ENCODE measurements at places on chromosomes 2 and 18. TPM values are rescaled to one million over a fixed set of nuclear protein-coding genes. Genes with fewer than 3 reads are reported as not detected.

DNA sequence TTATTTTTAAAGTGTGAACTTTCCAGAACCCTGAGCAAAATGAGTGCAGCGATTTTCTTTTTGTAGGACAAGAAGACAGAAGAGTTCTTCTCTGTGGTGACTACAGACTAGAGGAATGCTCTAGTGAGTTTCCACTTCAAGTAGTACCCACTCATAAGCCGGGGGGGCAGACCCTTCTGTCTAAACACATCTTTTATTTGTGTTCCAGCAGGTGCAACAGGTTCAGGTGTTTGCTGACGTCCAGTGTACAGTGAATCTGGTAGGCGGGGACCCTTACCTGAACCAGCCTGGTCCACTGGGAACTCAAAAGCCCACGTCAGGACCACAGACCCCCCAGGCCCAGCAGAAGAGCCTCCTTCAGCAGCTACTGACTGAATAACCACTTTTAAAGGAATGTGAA is 25.2 kb downstream of the PTRHD1 start:
- H3K36me3 ChIP-seq = peaks cover 69% of the 10 kb centered on the region
- no peak for DNase-seq
- H3K4me3 ChIP-seq = no peak overlapping the region

GRCh38 chr2:57490741-57491140 is 555.9 kb upstream of the VRK2 start:
- H3K27me3 ChIP-seq = no peaks in the 10 kb centered on the region
- DNase-seq = no peak
- no peak overlapping the region for H3K4me3 ChIP-seq
- no peaks in the 10 kb centered on the region for H3K4me1 ChIP-seq
- H3K27ac ChIP-seq = no peak overlapping the region

GRCh38 chr2:83364264-83364663 is 1094.8 kb downstream of the SUCLG1 start:
- no peaks in the 10 kb centered on the region for H3K4me1 ChIP-seq
- H3K27ac ChIP-seq = no peak overlapping the region
- no peak overlapping the region for H3K4me3 ChIP-seq
- no peaks in the 10 kb centered on the region for H3K27me3 ChIP-seq
- no peak for DNase-seq

- no peaks in the 10 kb centered on the region for H3K27me3 ChIP-seq
- DNase-seq = peak; percentile 50
- H3K4me3 ChIP-seq = no peak overlapping the region
- no peak overlapping the region for H3K27ac ChIP-seq
- H3K36me3 ChIP-seq = no peaks in the 10 kb centered on the region
Observed at GRCh38 chr2:141440072-141440635, 690.7 kb downstream of the LRP1B start.

- DNase-seq = no peak
- H3K27ac ChIP-seq = no peak overlapping the region
- no peaks in the 10 kb centered on the region for H3K36me3 ChIP-seq
- H3K4me1 ChIP-seq = no peaks in the 10 kb centered on the region
- no peaks in the 10 kb centered on the region for H3K27me3 ChIP-seq
Observed at GRCh38 chr2:168062054-168062453, 185.3 kb downstream of the STK39 start.

GRCh38 chr18:63949068-63949737 is at the start of gene HMSD:
Gene HMSD (plus strand): TSS chr18:63949301. CDS start chr18:63953456, 4,155 bp downstream.
- peak; percentile 76 for DNase-seq
- H3K4me1 ChIP-seq = no peaks in the 10 kb centered on the region
- no peaks in the 10 kb centered on the region for H3K27me3 ChIP-seq
- H3K4me3 ChIP-seq = peak within 1 kb of the TSS; percentile 39

GRCh38 chr2:10242451-10242850 is 60.3 kb upstream of the HPCAL1 start:
- H3K27ac ChIP-seq = no peak overlapping the region
- no peak for DNase-seq
- no peaks in the 10 kb centered on the region for H3K36me3 ChIP-seq
- no peaks in the 10 kb centered on the region for H3K4me1 ChIP-seq
- H3K4me3 ChIP-seq = no peak overlapping the region
- no peaks in the 10 kb centered on the region for H3K27me3 ChIP-seq

DNA sequence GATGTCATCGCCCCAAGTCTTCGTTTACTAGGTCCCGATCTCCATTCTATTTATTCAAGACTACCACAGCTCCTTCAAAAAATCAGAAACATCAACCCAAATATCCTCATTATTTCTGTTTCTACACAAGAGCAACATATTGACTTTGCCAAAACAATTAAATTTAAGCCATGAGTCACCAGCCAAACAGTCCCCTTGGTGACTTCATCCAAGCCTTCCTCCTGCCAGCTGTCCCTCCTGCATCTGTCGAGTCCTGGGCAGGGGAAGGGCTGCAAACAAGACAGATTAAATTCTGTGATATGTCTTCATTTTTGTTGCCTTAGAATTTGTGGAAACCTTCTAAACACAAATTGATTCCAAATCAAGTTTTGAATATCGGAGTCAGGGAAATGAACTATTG is 110.3 kb downstream of the SP3 start:
- H3K27ac ChIP-seq = no peak overlapping the region
- no peaks in the 10 kb centered on the region for H3K27me3 ChIP-seq
- DNase-seq = peak; percentile 26
- H3K36me3 ChIP-seq = no peaks in the 10 kb centered on the region

GRCh38 chr2:29082804-29083495 is 8.6 kb upstream of the PCARE start:
- H3K27ac ChIP-seq = no peak overlapping the region
- no peak for DNase-seq
- no peaks in the 10 kb centered on the region for H3K36me3 ChIP-seq

Gene PXDN
- total RNA-seq = 22.3 TPM

Gene LTBP1
- total RNA-seq = 63.4 TPM

Gene ANTXR1
- total RNA-seq = 23.0 TPM

Gene GPR75
- total RNA-seq = 0.67 TPM

Gene CXXC1
- 35.2 TPM for total RNA-seq

Gene MYO5B
- 1.6 TPM for total RNA-seq
